HT1080 (cell line): ENCODE measurements at places on chromosomes 5 and 9. TPM values are rescaled to one million over a fixed set of nuclear protein-coding genes. Genes with fewer than 3 reads are reported as not detected.

Gene PRKACG
- total RNA-seq, result not detected in 2 replicates

Gene GCNT4
- total RNA-seq, result not detected in 2 replicates

Gene SPINK6
- total RNA-seq, result 1.2 TPM in 1 of 2 replicates, not detected in the other

Gene CDX1
- total RNA-seq, result not detected in 2 replicates

Gene AGTPBP1
- 8.6 and 10.2 TPM in 2 replicates for total RNA-seq

Gene TIFAB
- total RNA-seq, result not detected in 2 replicates

Gene CTXN3
- not detected in 2 replicates for total RNA-seq

Gene SNX2
- total RNA-seq, result 62.0 and 68.4 TPM in 2 replicates

Gene ATG12
- total RNA-seq, result 28.9 and 30.5 TPM in 2 replicates

Gene SVEP1
- under 0.01 TPM in 1 of 2 replicates, not detected in the other for total RNA-seq

Gene RAI14
- total RNA-seq, result 48.4 and 57.3 TPM in 2 replicates

Gene TLX3
- total RNA-seq, result not detected in 2 replicates

Gene PKD2L2
- total RNA-seq, result not detected in 2 replicates

Gene NSMF
- 34.5 and 40.0 TPM in 2 replicates for total RNA-seq

Gene C9
- not detected in 2 replicates for total RNA-seq

- DNase-seq, result peak; percentile 15
Measured at GRCh38 chr5:60161340-60161934, 267.9 kb upstream of the PDE4D start.

- no peak for DNase-seq
Measured at GRCh38 chr5:9787861-9788600, 157.9 kb upstream of the TAS2R1 start.

DNA sequence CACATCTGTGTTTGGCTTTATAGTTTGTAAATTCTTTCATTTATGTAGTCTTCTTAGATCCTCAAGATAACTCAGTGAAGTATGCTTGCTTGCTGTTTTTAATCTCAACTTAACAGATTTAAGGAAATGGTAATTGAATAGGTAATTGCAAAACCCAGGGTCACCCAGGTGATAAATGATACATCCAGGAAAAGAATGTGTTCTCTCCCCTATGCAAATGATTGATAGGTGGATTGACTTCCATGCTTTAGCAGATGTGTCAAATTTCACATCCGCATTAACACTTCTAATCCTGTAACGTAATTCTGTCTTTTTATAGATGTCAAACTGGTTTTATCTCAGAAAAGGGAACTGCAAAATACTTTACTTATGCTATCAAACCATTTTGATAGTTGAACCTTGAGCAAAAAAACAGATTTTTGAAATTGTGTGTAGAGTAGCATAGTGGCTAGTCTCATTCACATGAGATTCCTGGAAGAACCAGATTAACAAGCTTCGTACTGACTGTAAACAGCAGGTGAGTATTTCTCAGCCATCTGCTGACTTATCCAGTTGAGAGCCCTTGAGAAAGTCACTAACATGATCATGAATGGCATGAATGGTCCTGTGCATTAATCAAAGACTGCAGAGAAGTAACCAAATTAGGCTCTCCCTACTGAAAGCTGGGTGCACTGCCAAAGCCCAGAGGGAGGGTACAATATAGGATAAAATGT, 86.7 kb upstream of the PAM start:
- DNase-seq, result no peak

- DNase-seq, result peak; percentile 5
Measured at GRCh38 chr5:117590944-117591343, 1016.3 kb upstream of the SEMA6A start.

- no peak for DNase-seq
Measured at GRCh38 chr5:122112733-122113558, 16.4 kb upstream of the ZNF474 start.

DNA sequence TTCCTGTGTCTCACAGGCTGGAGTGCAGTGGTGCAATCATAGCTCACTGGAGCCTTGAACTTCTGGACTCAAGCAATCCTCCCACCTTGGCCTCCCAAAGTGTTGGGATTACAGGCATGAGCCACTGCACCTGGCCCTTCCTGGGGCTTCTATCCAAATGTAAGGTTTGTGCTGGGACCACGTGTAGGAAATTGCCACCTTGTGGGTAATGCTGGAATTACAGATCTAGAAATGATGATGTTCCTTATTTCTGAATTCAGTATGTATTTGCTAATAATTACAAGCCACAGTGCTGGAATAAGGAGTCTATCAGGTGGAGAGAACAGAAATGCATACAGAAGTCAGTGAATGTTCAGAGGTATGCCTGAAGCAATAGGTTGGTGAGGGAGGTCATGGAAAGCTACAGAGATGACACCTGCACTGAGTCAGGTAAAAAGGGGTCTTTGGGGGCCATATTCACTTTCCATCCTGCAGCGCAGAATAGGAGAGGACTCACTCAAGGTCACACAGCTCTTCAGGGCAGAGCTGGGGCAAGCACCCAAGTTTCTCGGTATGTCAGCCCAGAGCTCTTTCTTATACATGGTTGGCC, 8.8 kb upstream of the IGFBPL1 start:
- no peak for DNase-seq

- DNase-seq, result no peak
Measured at GRCh38 chr5:179455320-179455719, 95.0 kb upstream of the RUFY1 start.

- DNase-seq, result no peak
Measured at GRCh38 chr9:79526149-79526672, 45.6 kb upstream of the TLE4 start.

DNA sequence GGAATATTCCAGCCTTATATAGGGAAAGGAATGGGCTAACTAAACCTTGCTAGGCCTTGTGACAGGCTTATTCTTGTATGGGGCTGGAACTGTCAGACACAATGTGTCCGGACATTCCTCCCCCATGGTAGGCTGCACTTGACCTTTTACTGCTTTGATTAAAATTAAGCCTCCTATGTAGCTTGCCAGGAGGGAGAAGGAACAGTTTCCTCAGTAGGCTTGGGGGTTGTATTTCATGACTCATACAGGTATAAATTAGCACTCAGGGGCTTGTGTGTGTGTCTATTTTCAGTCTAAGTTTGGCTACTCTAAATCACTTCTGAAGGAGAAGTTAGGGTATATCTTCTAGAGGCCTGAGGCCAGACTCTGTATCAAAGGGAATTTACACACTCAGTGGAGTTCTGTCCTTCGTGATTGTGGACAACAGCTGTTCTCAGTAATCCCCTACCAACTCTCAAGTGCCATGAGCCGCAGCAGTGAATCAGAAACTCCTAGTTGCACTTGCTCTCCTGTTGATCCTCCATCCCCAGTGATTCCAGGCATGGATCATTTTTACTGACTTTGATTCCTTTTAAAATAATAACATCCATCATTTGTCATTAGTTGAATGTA, 16.4 kb downstream of the ADAMTS16 start:
- no peak for DNase-seq

GRCh38 chr5:126433701-126434100, 10.5 kb downstream of the GRAMD2B start:
- DNase-seq, result no peak

- DNase-seq, result no peak
Measured at GRCh38 chr5:140340605-140341121, 5.7 kb downstream of the HBEGF start.

GRCh38 chr5:107100121-107100520, 570.6 kb downstream of the EFNA5 start:
- DNase-seq, result no peak

- no peak for DNase-seq
Measured at GRCh38 chr5:172569861-172570558, 71.1 kb upstream of the NEURL1B start.

DNA sequence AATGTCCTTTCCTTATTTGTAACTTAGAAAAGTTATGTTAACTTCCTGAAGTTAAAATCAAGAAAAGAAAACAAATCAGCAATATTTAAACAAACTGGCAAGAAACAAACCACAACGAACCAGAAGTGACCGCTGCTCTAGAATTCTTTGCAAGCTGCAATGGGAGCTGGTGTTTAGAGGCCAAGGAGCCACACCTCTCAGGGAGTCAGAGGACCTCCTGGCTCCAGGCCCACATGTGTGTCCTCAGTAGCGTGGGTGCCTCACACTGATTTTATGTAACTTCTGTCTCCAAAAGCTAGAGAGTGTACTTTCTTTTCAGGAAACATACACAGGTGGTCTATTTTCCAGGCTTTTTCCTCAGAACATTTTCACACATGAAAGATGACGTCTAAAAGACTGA, 100.4 kb downstream of the IRX2 start:
- DNase-seq, result no peak

DNA sequence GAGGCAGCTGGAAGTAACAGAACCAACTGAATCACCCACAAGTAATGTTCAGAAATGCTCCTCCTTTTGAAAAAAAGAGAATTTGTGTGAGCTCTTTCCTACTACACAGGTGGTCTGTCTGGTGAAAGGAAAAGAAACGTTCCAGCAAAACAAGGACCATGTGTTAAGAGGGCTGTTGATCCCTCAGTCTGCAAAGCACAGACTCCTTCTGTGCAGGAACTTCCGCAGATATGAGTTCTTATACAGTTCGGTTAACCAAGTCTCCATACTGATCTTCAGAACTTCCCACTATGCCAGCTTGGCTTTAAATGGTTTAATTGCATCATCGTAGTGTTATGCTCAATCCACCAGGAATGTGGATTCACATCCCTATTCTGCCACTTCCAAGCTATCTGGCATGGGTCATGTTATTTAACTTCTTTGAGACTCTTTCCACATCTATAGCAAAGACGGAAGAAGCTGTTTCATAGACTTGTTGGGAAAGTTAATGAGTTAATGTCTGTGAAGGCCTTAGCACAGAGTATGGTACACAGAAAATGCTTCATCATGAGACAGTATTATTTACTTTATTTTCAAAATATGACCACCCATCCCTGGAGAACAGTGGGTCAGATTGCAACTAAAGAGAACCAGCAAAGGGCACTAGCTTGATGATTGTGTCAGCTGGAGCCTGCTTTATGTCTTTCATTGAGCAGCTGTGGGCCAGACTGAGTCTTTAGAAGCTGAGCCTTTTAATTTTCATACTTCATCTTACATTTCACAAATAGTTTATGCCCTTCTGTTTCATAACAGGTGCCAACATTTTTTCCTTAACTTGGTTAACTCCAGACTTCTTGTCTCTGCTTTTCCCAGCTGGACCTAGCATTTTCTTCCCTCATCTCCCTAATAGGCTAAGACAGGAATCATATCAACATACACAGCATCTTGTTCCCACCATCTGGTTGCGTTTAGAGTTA, 89.9 kb downstream of the MAMDC2 start:
- no peak for DNase-seq

GRCh38 chr5:78843436-78843835, 141.7 kb downstream of the ARSB start:
- DNase-seq, result no peak

- DNase-seq, result no peak
Measured at GRCh38 chr5:66646570-66646969, 50.4 kb downstream of the MAST4 start.

- DNase-seq, result no peak
Measured at GRCh38 chr9:116002181-116002580, 151.4 kb upstream of the PAPPA start.

DNA sequence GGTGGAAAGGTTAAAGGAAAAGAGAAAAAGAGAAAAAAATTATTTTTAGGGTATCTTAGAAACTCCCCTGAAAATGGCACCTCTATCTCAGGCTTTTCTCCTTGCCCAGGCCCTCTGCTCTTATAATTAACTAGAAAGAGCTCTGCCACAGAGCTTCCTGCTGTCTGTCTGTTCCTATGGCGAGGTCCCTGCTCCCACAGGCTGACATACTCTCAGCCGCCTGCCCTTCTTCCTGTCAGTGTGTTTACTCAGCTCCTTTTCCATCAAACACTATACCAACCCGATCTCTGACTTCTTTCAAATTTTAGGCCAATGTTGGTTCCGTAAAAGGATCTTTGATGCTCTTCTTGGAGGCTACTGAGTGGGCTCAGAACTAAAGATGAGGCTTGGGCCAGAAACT, 482.6 kb downstream of the DMAC1 start:
- DNase-seq, result peak; percentile 11

DNA sequence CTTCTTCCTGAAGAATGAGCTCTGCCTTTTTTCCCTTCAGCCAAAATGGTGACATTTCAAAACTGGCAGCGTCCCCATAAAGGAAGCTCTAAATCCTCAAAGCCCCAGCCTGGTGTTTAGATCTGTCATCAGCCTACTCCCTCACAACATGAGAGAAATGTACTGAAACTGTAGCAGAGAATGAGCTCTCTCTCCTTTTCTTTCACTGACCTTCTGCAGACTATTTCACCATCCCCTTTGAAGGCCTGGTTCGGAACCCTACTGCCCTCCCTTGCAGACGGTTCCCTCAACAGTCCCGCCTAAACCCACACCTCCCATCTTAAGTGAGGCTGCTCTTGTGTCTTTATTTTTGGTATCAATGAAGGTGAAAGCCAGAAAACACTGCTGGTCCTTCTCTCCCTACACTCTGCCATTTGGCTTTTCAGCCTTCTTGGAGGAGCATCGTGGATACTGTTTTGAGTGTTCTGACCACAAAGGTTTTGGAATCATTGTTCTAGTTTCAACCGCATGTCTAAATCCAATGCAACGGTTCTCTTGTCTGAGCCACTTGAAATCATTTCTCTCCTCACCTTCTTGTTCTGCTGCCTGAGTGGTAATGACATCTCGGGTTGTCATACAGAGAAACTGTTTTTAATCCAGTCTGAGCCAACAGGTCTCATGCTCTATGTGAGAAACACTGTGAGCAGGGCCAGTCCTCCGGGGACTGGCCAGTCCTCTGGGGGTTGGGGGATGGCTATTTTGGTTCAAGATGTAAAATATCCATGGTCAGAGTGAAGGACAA, 39.0 kb downstream of the ITK start:
- DNase-seq, result no peak

GRCh38 chr9:133113949-133114885, 6.8 kb downstream of the RALGDS start:
- DNase-seq, result no peak

DNA sequence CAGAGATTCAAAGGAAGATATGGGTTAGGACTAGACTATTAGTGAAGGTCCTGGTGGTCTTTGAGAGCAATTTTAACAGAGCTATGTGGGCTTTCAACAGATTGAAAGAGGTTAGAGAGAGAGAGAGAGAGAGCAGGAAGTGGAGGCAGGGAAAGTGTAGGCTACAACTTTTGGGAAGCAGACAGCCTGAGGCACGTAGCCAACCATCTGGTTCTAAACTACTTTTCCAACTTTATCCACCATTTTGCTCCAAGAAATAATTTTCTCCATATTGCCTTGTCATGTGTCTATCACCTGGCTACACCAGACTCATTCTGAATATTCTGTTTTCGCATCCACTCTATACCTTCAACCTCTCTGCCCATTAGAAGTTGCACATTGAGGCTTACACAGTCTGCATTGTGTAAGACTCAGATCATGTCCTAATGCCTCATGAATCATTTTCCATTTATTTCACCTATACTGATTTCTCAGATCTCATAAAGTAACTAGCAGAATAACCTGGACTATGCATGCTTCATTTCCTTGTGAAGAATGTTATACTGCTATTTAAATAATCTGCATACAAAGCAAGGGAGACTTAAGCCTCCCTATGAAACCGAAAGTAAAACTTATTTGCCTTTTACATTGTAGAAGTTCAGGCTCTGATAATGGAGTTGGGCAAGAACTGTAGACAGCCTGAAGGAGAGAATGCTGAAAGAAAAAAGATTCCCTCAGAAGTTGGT, 235.6 kb downstream of the ELAVL2 start:
- DNase-seq, result peak; percentile 25

DNA sequence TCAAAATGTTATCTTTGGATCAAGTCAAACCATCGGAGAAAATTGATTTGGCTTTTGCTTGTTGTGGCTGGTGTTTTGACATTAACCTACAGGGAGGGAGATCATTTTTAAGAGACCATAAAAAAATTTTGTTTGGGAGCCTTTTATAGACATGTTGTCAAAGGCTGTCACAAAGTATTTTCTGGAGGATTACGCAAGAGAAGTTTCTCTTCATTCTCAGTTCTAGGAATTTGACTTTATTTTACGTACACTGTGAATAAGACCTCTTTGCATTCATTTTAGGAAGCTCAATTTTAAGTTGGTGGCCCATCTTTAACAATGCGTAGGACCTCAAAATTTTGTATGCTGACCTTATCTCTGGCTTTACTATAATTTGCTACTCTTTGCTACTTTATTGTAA, 50.2 kb upstream of the SLC44A1 start:
- DNase-seq, result no peak
